ENCODE measurements at places on chromosomes 12 and 14. TPM values are rescaled to one million over a fixed set of nuclear protein-coding genes. Genes with fewer than 3 reads are reported as not detected.
A peak's percentile ranks its signal among the peaks of the same experiment; 100 is the strongest.

- peaks cover 10% of the 10 kb centered on the region for H3K27me3 ChIP-seq
- H3K27ac ChIP-seq: no peak overlapping the region
- H3K4me3 ChIP-seq: peak overlapping the region; percentile 74
Observed at GRCh38 chr12:118980407-118981014, 830 bp upstream of the SRRM4 start.

DNA sequence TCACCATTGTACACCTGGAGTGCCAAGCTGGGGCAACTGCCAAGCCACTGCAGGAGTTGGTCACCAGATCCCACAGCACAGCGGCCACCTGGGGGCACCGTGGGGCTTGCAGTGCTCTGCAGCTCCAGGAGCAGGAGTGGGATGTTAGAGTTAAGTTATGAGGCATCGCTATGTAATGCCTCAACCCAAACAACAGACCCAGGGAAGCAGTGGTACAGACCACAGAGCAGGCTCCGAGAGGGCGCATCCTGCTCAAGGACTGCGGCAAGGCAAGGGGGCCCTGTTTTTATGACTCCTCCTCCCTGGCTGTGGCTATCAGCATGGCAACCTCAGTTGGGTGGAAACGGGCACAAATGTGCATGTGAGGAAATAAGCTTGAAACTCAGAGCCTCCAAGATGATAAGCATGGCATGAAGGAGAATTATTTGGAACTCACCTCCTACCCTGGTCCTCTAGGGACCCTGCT lies 63.1 kb downstream of the ARL6IP4 start:
- H3K27me3 ChIP-seq: no peaks in the 10 kb centered on the region
- no peak overlapping the region for H3K4me3 ChIP-seq
- no peak overlapping the region for H3K27ac ChIP-seq
- no peaks in the 10 kb centered on the region for H3K36me3 ChIP-seq

GRCh38 chr12:71303199-71303598 lies 136.4 kb upstream of the LGR5 start:
- DNase-seq: no peak
- H3K4me3 ChIP-seq: no peak overlapping the region
- no peaks in the 10 kb centered on the region for H3K4me1 ChIP-seq

DNA sequence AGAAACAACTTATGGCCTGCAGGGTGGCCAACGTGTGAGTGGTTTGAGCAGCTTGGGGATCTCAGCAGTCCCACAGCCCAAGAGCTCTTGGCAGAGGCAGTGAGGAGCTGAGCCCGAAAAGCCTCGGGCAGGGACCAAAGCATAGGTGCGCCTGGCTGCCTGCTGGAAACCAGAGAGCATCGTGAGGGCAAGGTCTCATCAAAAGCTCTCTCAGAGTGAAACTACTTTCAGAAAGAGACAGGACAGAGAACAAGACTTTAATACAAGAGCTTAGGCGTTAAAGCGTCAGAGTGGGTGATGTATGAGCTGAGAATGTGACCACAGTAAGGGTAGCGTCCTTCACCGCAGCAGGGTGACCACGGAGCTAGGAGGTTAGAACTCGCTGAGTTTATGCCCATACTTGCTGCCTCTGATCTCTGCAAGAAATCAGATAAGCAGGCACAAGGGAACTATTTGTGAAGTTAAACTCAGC lies 30.8 kb downstream of the LGMN start:
- H3K4me1 ChIP-seq: no peaks in the 10 kb centered on the region
- no peaks in the 10 kb centered on the region for H3K27me3 ChIP-seq
- H3K4me3 ChIP-seq: no peak overlapping the region
- no peak for DNase-seq
- H3K27ac ChIP-seq: no peak overlapping the region
- H3K36me3 ChIP-seq: peaks cover 4% of the 10 kb centered on the region

GRCh38 chr12:108664338-108665258 lies 30.9 kb upstream of the SELPLG start:
- H3K27ac ChIP-seq: no peak overlapping the region
- no peaks in the 10 kb centered on the region for H3K36me3 ChIP-seq
- H3K4me3 ChIP-seq: peak overlapping the region; percentile 64
- no peaks in the 10 kb centered on the region for H3K27me3 ChIP-seq
- H3K4me1 ChIP-seq: peaks cover 5% of the 10 kb centered on the region

GRCh38 chr12:88935856-88936255 lies 355.6 kb upstream of the KITLG start:
- H3K4me3 ChIP-seq: no peak overlapping the region
- no peak overlapping the region for H3K27ac ChIP-seq
- no peak for DNase-seq
- peaks cover 2% of the 10 kb centered on the region for H3K4me1 ChIP-seq
- H3K36me3 ChIP-seq: no peaks in the 10 kb centered on the region

DNA sequence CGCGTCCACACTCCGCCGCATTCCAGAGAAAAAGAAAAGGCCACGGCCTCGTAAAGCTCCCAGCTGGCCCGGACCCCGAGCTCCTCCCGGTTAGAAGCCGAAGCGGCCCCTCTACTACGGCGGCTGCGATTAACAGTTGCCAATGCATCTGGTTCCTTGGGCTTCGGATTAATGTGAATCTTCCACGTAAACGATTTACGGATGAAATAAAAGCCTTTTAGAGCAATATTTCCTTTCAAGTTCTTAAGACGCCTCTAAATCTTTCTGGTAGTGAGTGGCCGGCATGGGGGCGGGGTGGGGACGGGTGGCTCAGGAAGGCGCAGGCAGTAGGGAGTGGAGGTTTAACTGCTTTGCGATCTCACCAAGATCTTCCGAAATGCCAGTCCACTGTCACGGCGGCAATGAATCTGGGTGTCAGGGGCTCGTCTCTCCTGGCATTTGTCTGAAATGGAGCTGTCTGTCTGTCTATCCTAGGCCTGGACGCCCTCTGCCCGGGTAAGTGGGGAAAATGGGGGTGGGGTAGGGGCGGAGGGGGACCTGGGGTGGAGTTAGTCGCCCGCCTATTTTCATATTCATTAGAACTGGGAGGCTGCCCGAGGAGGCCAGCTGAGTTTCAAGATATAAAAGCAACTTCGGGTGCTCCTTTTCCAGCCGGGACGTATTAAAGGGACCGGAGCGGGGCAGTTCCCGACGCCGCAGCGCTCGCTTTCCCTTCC lies 413 bp upstream of the ALX1 start:
- DNase-seq: peak; percentile 65
- H3K27me3 ChIP-seq: peaks cover 40% of the 10 kb centered on the region
- no peaks in the 10 kb centered on the region for H3K36me3 ChIP-seq
- peak overlapping the region; percentile 87 for H3K4me3 ChIP-seq
- no peaks in the 10 kb centered on the region for H3K4me1 ChIP-seq
- no peak overlapping the region for H3K27ac ChIP-seq

DNA sequence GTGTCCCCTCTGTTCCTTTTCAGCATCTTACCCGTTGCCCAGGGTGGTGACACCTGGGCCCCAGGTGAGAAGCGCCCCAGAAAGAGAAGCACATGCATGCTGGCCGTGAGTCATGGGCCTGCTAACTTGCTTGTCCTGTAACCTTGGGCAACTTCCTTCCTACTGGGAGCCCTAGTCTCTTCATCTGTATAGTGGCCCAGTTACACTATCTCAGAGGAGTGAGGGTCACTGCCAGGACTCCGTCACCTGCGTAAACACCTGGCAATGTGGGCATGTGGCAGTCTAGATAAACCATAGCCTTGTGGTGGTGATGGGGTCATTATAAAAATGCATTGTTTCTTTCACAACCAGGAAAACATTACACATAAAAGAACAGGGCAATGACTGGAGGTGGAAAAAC lies 125.2 kb downstream of the SLC25A47 start:
- no peaks in the 10 kb centered on the region for H3K36me3 ChIP-seq
- DNase-seq: peak; percentile 15
- no peak overlapping the region for H3K4me3 ChIP-seq
- no peaks in the 10 kb centered on the region for H3K27me3 ChIP-seq
- peaks cover 4% of the 10 kb centered on the region for H3K4me1 ChIP-seq

GRCh38 chr12:111056618-111057521 lies 136.5 kb upstream of the MYL2 start:
- no peaks in the 10 kb centered on the region for H3K27me3 ChIP-seq
- DNase-seq: no peak
- peaks cover 5% of the 10 kb centered on the region for H3K4me1 ChIP-seq
- no peaks in the 10 kb centered on the region for H3K36me3 ChIP-seq
- H3K4me3 ChIP-seq: no peak overlapping the region

- peak within 1 kb of the TSS; percentile 86 for H3K4me3 ChIP-seq
- no peaks in the 10 kb centered on the region for H3K36me3 ChIP-seq
- no peaks in the 10 kb centered on the region for H3K4me1 ChIP-seq
- H3K27me3 ChIP-seq: peaks cover 63% of the 10 kb centered on the region
- H3K27ac ChIP-seq: no peak within 1 kb of the TSS
Observed at GRCh38 chr14:28766469-28766955, at the start of gene FOXG1. Gene FOXG1 (plus strand): TSS chr14:28766787. CDS start chr14:28767280, 493 bp downstream.

- no peaks in the 10 kb centered on the region for H3K27me3 ChIP-seq
- H3K4me3 ChIP-seq: no peak overlapping the region
- no peak for DNase-seq
- H3K4me1 ChIP-seq: no peaks in the 10 kb centered on the region
- peaks cover 41% of the 10 kb centered on the region for H3K36me3 ChIP-seq
Observed at GRCh38 chr14:31280132-31280870, 72.7 kb upstream of the HECTD1 start.

GRCh38 chr12:20527417-20528163 lies 159.3 kb downstream of the PDE3A start:
- no peak for DNase-seq
- H3K27me3 ChIP-seq: no peaks in the 10 kb centered on the region
- peaks cover 2% of the 10 kb centered on the region for H3K4me1 ChIP-seq

GRCh38 chr14:96584199-96584906 lies 82.2 kb downstream of the PAPOLA start:
- no peaks in the 10 kb centered on the region for H3K36me3 ChIP-seq
- no peaks in the 10 kb centered on the region for H3K4me1 ChIP-seq
- peak; percentile 88 for DNase-seq
- no peak overlapping the region for H3K4me3 ChIP-seq

DNA sequence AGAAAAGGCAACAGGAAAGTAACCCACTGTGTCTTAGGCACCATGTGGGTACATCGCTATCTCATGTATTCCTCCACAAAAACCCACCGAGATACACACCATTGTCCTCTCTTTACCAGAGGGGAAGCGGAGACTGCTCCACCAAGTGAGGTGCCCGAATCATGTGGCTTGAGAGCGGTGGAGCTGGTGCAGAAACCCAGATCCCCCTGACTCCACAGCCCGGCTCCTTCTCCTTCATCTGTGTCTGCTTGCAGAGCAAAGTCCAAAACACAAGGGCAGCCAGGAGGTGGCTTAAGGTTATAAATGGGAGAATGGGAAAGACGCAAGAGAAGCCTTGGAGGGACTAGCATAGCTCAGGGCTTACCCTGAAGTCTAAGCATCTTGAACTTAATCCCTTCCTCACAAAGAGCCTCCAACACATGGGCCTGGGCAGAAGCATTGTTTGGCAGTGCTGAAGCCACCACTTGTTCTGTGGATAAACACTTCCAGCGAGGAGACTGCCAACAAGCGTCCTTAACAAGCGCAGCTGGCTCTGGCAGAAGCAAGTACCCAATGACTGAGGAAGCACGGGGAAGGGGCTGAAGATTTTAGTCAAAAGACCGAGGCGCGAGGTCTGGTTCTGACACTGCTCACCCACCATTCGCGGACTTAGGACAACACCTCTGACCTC lies 83.0 kb downstream of the TTC7B start:
- H3K27ac ChIP-seq: no peak overlapping the region
- H3K4me1 ChIP-seq: no peaks in the 10 kb centered on the region
- no peak for DNase-seq
- no peaks in the 10 kb centered on the region for H3K27me3 ChIP-seq

DNA sequence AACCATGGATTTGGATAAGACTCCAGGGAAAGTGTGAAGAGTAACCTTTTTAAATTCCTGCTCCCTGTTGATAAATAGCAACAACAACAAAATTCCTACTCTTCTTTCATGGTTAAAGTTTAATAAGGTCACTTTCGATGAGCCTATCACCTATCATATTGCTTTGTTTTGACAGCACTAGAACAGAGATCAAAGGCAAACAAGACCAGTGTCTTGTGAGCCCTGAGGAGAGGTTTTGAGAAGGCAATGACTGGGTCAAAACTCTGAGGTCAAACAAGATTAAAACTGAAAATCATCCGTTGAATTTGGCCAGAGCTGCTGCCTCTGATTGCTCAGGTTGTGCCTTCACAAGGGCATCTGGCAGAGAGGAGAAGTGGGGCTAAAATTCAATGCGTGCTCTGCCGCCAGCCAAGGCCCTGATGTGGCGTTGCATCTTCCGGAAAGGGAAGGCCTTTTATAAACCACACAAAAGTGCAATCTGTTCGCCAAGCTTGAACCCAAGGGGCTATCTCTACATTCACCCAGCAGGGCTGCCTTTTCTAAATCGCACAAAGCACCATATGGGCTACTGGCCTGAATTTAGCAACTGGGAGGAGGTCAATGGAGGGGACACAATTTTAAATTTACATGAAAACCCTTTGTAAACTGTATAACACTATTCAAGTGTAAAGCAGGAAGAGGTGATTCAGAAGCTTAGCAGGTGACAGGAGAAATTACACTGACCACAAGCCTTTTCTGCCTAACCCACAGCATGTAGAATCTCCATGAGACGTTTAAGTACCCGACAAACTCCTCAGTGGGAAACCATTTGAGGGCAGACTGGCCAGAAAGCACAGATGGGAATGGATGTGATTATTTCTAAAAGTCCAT lies 140.8 kb downstream of the DAD1 start:
- H3K36me3 ChIP-seq: no peaks in the 10 kb centered on the region
- no peak overlapping the region for H3K4me3 ChIP-seq
- H3K27ac ChIP-seq: no peak overlapping the region
- no peaks in the 10 kb centered on the region for H3K27me3 ChIP-seq
- no peak for DNase-seq
- H3K4me1 ChIP-seq: no peaks in the 10 kb centered on the region

GRCh38 chr12:84561351-84561750 lies 351.2 kb downstream of the SLC6A15 start:
- no peaks in the 10 kb centered on the region for H3K27me3 ChIP-seq
- peaks cover 5% of the 10 kb centered on the region for H3K36me3 ChIP-seq
- H3K4me3 ChIP-seq: no peak overlapping the region
- no peak overlapping the region for H3K27ac ChIP-seq

DNA sequence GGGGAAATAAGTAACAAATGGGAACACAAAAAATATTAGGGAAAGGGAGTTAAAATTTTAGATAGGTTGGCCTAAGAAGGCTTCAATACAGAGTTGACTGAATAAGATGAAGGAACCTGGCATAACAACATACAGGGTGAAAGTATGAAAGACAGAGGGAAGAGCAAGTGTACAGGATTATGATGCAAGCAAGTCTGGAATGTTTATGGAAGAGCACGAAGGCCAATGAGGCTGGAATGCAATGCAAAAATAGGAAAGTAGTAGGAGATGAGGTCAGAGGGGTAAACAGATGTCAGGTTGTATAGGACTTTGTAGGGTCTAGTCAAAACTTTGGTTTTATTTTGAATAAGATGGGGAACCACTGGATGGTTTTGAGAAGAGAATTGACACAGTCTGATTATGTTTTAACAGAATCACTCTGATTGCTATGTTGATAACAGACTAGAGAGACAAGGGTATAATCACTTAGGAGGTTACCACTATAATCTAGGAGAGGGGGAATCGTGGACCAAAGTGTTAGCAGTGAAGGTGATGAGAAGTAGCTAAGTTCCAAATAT lies 96.8 kb downstream of the OSBPL8 start:
- no peaks in the 10 kb centered on the region for H3K36me3 ChIP-seq
- no peaks in the 10 kb centered on the region for H3K27me3 ChIP-seq
- H3K4me3 ChIP-seq: no peak overlapping the region
- no peaks in the 10 kb centered on the region for H3K4me1 ChIP-seq
- DNase-seq: no peak

SLC7A8 gene
- total RNA-seq: 77.9 TPM

MNAT1 gene
- total RNA-seq: 47.4 TPM

RNU4-1 gene
- total RNA-seq: 3,277 TPM

ZFYVE1 gene
- 14.7 TPM for total RNA-seq

KCNH3 gene
- total RNA-seq: 0.26 TPM

TAS2R7 gene
- total RNA-seq: not detected
